CD4-positive, alpha-beta T cell treated with Interleukin-10 for 1 hour (primary cell): ENCODE measurements at places on chromosomes 7 and 10.
A peak's percentile ranks its signal among the peaks of the same experiment; 100 is the strongest.

- DNase-seq: no peak
These were observed 218.1 kb downstream of the CELF2 start for GRCh38 chr10:11235771-11236170.

- DNase-seq: no peak
These were observed 23.1 kb upstream of the DRGX start for GRCh38 chr10:49419005-49419404.

GRCh38 chr7:92498557-92498956 lies 20.8 kb upstream of the ERVW-1 start:
- no peak for DNase-seq

DNA sequence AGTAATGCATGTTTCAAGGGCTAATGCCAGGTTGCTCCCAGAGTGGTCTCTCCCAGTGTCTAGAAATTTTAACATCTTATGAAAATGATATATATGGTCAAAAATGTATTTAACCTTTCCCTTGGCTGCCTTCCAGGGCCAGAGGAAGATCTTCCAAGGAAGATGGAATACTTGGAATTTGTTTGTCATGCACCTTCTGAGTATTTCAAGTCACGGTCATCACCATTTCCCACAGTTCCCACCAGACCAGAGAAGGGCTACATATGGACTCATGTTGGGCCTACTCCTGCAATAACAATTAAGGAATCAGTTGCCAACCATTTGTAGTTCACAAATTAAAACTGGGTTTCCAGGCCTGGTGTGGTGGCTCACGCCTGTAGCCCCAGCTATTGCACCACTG lies 9.0 kb downstream of the GATAD1 start:
- DNase-seq: no peak

GRCh38 chr7:21086688-21087087 lies 300.0 kb upstream of the SP8 start:
- DNase-seq: no peak

DNA sequence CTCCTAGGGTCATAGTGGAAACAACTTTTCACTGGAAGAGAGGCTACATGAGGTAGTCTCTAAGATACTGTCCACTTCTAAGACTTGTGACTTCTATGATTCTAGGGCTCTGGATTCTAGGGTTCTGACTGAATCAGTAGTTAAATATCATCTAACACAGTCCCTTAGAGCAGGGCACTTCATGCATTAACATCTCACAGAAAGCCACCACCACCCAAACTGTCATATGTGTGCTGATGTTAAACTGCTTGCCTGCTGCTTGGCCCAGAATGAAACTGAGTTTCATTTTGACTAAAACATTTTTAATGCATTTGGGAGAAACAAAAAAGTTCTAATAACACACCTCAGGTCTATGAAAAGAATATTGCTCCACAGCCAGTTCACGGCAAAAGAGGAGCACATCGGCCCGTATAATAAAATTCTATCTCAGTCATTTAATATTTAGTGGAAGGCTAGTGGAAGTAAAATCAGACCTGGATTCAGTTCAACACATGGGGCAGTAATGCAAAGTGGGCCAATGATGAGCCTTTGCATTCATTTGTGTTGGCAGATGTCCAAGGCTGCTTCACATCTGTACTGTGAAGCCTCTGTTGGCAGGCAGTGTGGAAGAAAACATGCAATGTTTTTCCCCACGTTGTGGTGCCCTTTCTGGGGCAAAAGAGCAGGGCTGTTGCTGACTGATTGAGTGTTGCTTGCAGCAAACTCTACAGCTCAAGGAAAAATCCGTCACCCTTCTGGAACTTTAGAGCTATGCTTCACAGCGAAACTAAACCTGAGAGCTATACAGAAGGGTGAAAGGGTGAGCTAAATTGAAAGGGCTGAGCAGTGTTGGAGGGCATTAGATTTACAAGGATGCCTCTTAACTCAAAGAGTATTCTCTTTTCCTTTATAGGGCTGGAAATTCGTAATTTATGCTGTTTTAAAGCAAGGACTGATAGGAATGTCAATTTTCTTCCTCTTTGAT lies 33.5 kb upstream of the AUTS2 start:
- DNase-seq: no peak

- no peak for DNase-seq
These were observed 292.4 kb downstream of the ZWINT start for GRCh38 chr10:56068473-56069263.

GRCh38 chr10:26665080-26666048 lies 32.1 kb upstream of the PDSS1 start:
- no peak for DNase-seq

DNA sequence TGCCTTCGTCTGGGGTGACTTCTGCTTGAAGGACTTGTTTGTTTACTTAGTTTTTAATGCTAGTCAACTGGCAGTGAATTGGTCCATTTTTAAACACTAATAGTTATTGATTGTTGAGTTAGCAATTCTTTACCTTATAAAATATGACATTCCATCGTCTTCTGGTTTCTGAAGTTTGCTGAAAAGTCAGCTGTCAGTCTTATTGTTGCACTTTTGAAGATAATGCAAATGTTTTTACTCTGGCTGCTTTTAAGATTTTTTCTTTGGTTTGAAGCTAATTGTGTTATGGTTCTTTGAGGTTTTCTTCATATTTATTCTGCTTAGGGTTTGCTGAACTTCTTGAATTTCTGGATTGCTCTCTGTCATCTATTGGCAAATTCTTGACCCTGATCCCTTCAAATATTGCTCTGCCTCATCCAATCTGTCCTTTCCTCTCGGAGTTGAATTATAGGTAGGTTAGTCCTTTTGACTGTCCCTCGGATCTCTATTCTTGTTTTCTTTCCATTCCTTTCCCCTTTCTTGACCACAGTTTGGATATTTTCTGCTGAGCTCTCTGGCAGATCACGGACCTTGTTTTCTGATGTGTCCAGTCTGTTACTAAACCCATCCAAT lies 24.2 kb downstream of the MGMT start:
- DNase-seq: no peak

- DNase-seq: no peak
These were observed 38.9 kb upstream of the SLF2 start for GRCh38 chr10:100873827-100874326.

- no peak for DNase-seq
These were observed 114.1 kb upstream of the MACROH2A2 start for GRCh38 chr10:69938541-69938991.

DNA sequence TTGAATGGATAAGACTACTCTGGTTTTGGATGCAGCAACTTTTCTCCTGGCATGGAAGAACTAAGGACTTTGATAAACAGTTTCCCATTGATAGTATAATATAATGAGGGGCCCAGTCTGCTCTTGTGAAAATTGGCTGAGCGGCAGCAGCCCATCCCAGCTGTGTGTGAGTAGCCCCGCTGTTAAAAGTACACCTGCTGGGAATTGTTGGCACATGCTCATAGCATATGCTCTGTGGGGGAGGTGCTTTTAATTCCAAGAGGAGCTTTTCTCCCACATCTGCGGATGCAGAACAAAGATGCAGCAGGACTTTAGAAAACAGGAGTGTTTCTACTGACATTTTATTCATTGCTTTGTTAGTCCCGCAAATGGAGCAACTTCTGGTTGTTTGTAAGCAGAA lies 19.0 kb downstream of the SRI start:
- no peak for DNase-seq

GRCh38 chr7:2508327-2509215 lies 11.0 kb upstream of the LFNG start:
- DNase-seq: peak; percentile 83

GRCh38 chr7:81707196-81707595 lies 62.7 kb downstream of the HGF start:
- DNase-seq: no peak

DNA sequence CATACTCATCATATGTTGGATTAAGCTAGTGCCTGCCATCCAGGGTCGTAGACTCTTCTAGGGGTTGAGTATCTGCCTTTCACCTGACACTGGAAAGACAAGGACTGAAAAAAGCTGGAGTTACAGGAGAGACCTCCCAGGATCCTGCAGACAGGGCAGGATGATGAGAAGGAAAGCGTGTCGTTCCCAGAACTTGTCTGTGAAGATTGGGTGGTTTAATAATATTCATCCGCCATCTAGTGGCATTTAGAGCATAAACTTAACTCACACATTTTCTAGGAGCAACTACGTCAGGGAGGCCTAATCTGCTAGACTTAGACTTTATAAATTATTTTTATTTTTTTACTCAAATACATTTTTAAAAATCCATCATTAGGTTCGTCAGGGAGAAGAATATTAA lies 59.6 kb downstream of the ADRB1 start:
- DNase-seq: peak; percentile 48

DNA sequence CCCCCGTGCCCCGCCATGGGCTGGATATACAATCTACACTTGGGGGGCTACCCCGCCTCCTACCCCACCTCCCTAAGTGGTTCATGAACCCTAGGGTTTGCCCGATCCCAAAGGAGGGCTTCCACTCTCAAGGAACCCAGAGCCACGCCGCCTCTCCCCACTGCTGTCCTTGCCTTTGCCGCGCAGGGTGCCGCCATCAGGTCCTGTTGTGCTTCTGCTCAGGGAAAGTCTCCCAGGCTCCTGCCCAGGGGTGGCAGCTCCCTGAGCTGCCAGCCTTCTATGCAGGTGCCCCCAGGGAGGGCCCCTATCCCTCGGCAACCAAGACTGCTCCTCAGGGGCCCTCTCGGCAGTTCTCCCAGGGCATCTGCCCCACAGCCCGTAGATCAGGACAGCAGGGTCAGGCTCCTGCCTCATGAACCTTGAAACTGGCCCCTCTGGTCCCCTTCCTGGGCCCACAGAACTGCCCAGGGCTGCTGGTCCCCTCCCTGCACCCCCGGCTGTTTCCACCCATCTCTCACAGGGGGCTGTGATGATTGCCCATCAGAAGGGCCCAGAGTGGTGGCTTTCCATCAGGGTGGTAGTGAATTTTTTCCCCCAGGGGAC lies 13.0 kb upstream of the PCBD1 start:
- no peak for DNase-seq

- no peak for DNase-seq
These were observed 172.3 kb downstream of the AUTS2 start for GRCh38 chr7:69770613-69771012.

DNA sequence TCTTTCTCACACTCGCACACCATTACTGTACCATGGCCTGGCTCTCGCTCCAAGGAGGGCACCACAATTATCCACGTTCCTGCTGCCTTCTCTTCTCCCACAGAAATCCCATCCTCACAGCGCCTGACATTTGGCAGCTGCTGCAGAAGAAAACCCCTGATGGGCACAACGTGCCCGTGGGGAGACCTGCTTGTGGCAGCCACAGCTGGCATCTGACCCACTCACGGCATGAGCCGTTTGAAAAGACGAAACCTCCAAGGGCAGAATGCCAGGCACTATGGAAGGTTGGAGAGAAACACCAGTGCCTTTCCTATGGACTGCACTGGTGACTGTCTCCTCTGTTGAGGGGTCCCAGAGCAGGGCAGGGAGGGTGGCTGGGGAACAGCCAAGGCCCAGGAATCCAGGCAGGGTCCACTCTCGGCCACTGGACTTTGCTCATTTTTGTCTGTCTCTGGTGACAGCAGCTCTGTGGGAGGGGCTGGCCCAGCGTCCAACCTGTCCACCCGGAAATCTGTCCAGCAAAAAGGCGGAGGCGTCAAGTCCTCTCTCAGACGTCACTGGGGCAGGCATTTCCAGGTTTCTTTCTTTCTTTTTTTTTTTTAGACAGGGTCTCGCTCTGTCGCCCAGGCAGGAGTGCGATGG lies 61.0 kb upstream of the MKRN1 start:
- no peak for DNase-seq

GRCh38 chr7:98312201-98312600 lies 30.7 kb downstream of the BRI3 start:
- no peak for DNase-seq

GRCh38 chr7:115099906-115100305 lies 178.0 kb downstream of the MDFIC start:
- DNase-seq: no peak

DNA sequence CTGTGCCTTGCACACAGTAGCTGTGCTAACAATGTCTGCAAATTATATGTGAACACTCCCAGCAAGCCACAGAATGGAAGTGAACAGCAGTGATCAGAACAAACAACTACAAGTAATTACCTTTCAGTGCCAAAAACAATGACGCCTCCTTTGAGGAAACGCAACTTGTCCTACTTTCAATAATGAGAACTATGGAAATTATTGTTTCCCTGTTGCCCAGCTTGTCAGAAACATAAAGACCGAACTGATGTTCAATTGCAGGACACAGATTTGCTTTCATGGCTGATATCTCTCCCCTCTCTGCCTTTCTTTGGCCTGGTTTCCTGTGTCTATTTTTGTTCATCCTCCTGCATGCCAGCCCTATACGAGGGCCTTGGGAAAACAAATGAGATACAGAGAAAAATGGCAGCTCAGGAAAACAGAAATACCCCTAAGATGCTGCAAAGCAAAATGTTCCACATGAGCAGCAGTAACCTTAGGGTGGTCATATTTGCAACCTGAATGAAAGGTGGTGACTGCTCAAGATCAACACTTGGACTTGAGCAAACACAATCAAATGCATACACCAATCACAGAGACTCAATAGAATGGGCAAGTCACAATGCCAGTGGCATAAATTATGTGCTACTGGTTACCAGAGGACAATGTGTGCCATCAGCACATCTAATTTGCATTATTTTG lies 26.8 kb downstream of the COBL start:
- no peak for DNase-seq

DNA sequence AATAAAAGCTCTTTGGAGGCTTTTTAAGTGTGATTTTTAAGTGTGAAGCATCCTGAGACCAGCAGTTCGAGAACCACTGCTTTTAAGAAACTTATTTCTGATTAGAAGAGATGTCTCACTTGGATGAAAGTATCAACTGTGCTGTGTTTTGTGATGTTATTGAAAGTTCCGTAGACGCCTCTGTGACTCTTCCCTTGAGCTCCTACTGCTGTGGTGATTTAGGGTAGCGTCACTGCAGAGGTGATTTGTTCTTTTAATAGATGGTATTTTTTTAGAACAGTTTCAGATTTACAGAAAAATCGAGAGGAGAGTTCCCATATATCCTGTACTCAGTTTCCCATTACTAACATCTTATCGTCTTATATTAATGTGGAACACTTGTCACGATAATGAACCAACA lies 29.5 kb downstream of the FBH1 start:
- DNase-seq: no peak

DNA sequence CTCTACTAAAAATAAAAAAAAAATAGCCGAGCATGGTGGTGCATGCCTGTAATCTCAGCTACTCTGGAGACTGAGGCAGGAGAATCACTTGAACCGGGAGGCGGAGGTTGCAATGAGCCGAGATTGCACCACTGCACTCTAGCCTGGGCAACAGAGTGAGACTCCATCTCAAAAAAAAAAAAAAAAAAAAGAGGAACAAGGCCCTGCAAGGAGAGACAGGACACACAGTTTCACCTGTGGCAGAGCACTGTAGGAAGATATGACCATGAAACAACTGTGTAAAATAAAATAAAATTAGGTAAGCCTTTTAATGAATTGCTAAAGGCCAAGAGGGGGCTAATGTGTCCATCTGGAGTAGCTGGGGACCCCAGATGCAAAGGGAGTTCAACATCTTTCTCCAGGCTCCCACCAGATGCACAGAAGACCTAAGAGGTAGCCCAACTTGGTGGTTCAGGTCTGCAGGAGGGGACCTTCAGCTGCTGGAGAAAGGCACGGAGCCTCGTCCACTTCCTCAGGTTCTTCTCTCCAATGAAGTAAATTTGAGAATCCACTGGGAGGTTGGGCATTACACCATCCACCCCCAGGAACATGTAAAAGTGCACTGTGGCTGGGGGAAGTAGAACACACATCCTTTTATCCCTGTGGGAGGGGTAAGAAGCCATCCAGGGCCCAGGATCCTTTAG lies 12.7 kb downstream of the PPIF start:
- no peak for DNase-seq
